ENCODE measurements at places on chromosomes 2 and 18.

DNA sequence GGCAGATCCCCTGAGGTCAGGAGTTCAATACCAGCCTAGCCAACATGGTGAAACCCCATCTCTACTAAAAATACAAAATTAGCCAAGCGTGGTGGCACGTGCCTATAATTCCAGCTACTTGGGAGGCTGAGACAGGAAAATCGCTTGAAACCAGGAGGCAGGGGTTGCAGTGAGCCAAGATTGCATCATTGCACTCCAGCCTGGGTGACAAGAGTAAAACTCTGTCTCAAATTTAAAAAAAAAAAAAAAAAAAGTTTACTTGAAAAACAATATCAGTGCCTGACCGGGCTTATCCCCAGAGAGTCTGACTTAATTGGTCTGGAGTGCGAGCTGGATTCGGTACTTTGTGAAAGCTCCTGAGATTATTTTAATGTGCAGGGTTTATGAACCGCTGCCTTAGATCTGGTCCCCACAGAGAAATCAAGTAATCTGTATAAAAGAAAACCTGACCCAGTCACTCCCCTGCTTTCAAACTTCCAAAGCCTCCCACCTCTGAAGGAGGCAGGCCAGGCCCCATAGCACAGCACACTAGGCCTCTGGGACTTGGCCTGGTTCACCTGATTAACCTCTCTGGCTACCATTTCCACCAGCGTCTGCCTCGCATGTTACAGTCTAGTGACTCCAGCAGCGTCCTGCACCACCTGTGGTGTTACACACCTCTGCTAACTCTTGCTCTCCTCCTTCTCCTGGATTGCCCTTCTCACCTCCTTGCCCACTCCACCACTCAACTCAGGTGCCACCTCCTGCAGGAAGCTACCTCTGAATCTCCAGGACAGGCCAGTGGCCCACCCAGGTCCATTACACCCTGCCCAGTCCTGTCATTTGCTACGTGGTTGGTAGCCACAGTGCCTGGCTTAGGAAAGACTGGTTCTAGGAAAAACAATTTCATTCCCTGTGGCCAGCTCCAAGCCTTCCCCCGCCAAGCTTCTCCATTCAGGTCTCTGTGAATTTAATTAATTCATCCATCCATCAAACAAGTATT lies 114.3 kb upstream of the PPP1CB start:
- DNase-seq: no peak

GRCh38 chr2:2172516-2172915 lies 158.6 kb downstream of the MYT1L start:
- DNase-seq: no peak

DNA sequence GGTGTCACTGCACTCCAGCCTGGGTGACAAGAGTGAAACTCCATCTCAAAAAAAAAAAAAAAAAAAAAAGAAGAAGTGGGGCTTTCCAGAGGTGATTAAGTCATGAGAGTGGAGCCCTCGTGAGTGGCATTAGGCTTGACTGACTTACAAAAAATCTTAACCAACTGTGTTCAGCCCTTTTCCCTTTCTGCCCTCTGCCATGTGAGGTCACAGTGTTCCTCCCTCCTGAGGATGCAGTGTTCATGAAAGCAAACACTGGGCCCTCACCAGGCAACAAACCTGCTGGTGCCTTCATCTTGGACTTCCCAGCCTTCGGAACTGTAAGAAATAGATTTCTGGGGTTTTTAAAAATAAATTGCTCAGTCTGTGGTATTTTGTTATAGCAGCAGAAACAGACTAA lies 37.0 kb upstream of the METTL21A start:
- DNase-seq: peak; percentile 2

GRCh38 chr2:144456680-144457079 lies 63.2 kb downstream of the ZEB2 start:
- DNase-seq: peak; percentile 47

DNA sequence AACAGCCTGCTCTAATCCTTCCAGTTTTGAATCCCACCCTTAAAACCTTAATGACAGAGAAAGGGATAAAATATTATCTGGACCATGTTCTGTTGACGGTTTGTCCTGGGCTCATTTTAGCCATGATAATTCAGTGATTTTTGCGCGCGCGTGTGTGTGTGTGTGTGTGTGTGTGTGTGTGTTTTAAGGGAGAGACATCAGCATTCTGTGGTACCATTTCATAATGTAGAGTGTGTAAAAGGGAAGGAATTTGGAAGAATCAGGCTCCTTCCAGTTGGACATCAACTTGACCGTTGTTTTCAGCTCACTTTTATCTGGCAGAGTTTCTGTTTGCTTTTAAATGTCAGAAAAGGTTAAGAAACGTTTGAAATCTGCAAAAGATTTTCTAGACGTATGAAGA lies 535.5 kb downstream of the TNS1 start:
- DNase-seq: no peak

DNA sequence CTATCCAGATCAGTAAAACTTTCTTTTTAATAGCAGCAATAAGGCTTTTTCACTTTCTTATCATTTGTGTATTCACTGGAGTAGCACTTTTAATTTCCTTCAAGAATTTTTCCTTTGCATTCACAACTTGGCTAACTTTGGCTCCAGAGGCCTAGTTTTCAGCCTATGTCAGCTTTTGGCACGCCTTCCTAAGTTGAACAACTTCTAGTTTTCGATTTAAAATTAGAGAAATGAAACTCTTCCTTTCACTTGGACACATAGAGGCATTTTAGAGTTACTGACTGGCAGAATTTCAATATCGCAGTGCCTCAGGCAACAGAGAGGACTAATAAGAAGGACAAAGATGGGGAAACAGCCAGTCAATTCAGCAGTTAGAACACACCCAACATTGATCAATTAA lies 577.4 kb downstream of the DSC3 start:
- no peak for DNase-seq

- no peak for DNase-seq
These were observed 197.8 kb downstream of the SMAD7 start for GRCh38 chr18:48752928-48753327.

- DNase-seq: no peak
These were observed 50.6 kb downstream of the CD8B2 start for GRCh38 chr2:106537791-106538191.

DNA sequence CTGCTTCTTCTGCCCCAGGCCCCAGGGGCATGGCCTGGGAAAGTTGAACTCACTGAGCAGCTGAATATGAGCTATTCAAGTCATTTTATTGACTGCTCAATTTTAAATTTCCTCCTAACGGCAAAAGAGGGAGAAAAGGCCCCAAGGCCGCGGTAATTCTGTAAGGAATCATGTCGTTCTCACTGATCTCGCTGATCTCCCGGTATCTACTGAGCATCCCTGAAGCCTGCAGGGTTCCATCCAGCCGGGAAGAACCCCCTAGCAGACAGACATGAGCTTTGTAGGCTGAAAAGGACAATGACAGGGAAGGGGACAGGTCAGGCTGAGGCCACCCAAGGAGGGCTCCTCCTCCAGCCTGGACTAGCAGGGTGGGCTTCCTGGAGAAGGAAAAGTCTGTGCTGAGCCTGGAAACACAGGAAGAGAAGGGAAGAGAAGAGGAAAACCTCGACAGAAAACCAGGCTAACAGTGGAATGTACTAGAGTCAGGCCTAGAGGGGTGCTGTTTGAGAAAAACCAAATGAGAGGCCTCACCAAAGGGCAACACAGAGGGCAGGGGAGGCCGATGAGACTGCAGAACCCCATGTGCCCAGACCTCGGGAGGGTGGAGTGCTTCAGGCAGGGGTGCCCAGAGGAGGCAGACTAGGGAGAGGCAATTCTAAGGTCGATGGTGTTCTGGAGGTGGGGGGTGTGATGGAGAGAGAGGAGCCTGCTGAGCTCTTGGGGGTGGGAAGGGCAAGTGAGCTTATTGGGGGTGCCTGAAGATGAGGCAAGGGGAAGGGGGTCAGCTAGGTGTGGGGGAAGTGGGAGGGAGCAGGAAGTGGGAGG lies 2.9 kb upstream of the NPPC start:
- DNase-seq: no peak

Measured in CD4-positive, alpha-beta T cell treated with Interleukin-4 for 4 hours (primary cell).